Thymus (tissue), 14 donors: ENCODE measurements at places on chromosomes 6 and 20. TPM values are rescaled to one million over a fixed set of nuclear protein-coding genes. Genes with fewer than 3 reads are reported as not detected.

The BPIFB1 gene
- 0.24 TPM for total RNA-seq

The MYLK4 gene
- 0.42 TPM for total RNA-seq

DNA sequence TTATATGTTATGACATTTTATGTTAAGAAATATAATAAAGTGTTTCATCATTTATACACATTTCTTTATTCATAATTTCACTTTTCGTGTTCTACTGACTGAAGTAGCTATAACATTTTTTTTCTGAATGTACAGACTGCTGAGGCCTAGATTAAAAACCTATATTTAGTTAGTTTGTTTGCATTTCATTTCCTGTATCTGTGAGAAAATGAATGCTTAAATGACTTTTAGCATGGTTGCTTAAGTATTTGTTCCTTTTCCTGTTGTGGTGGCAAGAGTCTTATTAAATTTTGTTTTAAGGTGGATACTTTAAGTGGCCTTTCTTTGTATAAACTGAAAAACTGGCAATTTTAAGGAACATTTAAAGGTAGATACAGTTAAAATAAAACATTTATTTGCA is 779.7 kb upstream of the MAN1A1 start:
- no peaks in the 10 kb centered on the region for H3K4me1 ChIP-seq
- no peak for DNase-seq
- H3K36me3 ChIP-seq = no peaks in the 10 kb centered on the region

The FOXS1 gene
- 4.7 TPM for total RNA-seq

DNA sequence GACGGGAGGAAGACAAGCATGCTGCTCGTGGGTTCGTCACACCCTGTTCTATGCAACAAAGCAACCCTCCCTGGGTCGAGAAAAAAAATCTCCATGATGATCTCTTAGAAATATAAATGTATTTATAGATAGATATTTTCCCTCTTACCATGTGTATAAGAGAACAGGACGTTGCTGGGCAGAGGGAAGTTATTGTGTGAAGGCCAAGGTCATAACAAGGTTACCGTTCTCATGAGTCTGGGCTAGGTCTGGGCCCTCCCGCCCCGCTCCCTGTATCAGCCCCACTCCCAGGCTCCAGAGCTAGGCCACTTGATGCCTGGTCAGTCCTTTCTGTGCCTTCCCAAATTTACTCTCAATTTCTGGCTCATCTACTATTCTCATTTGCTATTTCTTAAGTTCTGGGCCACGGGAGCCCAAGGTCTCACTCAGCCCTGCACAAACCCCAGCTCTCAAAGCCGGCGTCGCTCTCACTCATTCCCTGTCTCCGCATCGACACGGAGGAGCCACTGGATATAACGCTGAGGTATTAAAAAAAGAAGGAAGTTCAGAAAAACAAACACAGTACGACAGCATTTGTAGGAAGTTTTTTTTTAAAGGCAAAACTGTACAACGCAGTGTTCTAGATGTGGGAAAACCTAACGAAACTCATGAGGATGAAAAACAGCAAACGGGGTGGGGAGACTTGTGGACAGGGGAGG is 96.8 kb downstream of the PSMG4 start:
- H3K36me3 ChIP-seq = no peaks in the 10 kb centered on the region
- no peak for DNase-seq
- peak overlapping the region; percentile 51 for H3K4me3 ChIP-seq
- no peaks in the 10 kb centered on the region for H3K27me3 ChIP-seq
- H3K27ac ChIP-seq = peak overlapping the region; percentile 81
- H3K4me1 ChIP-seq = peaks cover 57% of the 10 kb centered on the region

The CLPSL2 gene
- total RNA-seq = not detected

DNA sequence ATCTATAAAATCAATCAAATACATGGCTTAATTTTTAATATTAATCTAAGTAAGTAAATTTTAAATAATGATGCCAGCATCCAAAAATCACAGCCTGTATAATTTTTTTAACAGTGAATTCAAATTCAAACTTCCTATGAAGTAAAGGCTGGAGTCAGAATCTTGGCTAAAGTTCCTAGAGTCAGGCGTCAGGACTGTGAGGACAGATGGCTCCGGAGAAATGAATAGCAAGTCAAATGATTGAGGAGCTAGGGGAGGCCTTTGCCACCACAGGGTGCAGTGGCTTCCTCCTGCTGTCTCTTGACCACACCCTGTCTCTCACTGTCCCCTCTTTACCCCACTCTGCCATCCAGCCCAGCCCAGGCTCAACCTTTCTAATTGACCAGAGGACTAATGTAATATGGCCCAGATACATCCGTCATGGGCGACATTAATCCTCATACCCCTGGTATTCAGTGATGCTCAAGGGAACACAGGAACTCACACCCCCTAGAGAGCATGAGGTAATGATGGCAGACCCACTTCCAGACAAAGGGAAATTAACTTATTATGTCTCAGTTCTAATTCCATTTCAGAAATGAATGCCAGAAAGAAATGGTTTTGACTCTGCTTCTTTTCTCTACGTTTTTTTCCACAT is 53.4 kb downstream of the OPRM1 start:
- no peaks in the 10 kb centered on the region for H3K27me3 ChIP-seq
- H3K4me3 ChIP-seq = no peak overlapping the region
- DNase-seq = no peak

- H3K4me1 ChIP-seq = no peaks in the 10 kb centered on the region
- no peak overlapping the region for H3K4me3 ChIP-seq
- H3K36me3 ChIP-seq = no peaks in the 10 kb centered on the region
- no peak for DNase-seq
Observed at GRCh38 chr20:13147971-13148370, 73.1 kb upstream of the ISM1 start.

The ENPP4 gene
- 13.6 TPM for total RNA-seq

GRCh38 chr20:62063981-62064769 is 1.5 kb downstream of the TAF4 start:
- H3K4me1 ChIP-seq = peaks cover 51% of the 10 kb centered on the region
- no peaks in the 10 kb centered on the region for H3K27me3 ChIP-seq
- no peak for DNase-seq
- H3K27ac ChIP-seq = no peak overlapping the region

The LINC00237 gene
- total RNA-seq = not detected

DNA sequence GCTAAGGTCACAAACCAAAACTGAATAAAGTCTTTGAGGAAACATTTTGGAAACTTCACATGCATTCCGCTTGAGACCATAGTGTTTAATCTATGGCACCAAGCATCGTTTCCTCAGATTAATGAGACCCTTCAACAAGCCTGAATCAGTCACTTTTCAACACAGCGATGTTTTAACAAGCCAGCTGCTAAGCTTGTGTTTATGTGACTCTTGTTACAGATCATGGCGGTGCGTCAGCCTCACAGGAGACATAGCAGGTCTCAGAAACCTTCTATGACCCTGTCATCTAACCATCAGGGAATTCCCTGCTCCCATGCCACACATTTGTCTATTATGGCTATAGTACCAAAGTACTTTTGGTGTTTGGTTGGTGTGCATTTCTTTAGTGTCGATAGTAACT is 57.2 kb downstream of the MTFR2 start:
- H3K27ac ChIP-seq = no peak overlapping the region
- no peak overlapping the region for H3K4me3 ChIP-seq
- no peaks in the 10 kb centered on the region for H3K27me3 ChIP-seq
- DNase-seq = no peak

The CNR1 gene
- total RNA-seq = 0.90 TPM

DNA sequence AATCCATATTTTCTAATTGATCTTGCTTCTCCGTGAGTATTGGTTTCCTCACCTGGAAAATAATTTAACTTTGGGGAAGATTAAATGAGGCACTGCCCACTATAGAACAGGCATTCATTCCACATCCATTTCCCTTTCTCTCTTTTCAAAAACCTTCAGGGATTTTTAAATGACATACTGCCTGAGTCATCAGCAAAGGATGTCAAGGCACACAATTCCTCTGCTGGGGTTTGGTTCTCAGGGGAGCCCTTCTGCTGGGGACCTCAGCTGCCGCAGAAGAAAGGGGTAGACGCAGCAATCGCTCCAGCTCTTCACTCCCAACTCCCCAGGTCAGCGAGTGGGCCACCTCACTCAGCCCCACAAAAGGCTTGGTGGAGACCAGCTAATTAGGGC is 90.7 kb upstream of the BACH2 start:
- H3K4me1 ChIP-seq = peaks cover 3% of the 10 kb centered on the region
- no peak overlapping the region for H3K4me3 ChIP-seq
- no peak overlapping the region for H3K27ac ChIP-seq
- no peaks in the 10 kb centered on the region for H3K36me3 ChIP-seq
- no peaks in the 10 kb centered on the region for H3K27me3 ChIP-seq

The STMND1 gene
- 0.05 TPM for total RNA-seq

The IP6K3 gene
- total RNA-seq = 0.28 TPM

DNA sequence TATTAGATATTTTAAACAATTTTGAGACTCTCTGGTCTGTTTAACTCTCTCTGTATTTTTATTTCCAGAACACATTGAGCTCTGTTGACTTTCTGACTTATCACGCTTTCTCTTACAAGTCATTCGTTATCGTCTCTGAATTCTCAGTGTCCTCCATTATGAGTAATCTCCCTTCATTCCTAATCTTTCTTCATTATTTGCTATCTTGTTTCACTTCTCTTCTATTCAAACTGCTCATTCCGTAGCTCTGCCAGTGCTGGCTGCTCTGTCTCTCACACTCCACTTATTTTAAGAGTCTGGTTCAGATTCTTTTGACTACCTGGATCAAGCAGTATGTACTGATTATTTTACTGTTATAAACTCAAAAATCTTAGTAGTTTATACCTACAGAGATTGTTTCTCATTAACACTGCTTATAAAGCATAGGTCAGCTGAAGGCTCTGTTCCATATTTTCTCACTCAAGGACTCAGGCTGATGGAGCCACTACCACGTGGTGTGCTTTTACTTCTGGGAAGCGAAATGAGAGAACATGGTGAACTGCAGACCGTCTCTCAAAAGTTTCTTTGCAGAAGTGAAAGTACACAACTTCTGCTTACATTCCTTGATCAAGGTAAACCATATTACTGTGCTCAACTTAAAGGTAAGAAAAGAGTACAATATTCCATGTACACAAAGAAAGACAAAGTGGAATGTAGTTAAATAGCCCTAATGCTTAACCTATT is 485.2 kb downstream of the GRIK2 start:
- H3K27ac ChIP-seq = no peak overlapping the region
- no peak overlapping the region for H3K4me3 ChIP-seq
- no peaks in the 10 kb centered on the region for H3K27me3 ChIP-seq
- no peak for DNase-seq
- H3K4me1 ChIP-seq = no peaks in the 10 kb centered on the region

GRCh38 chr6:117338567-117338966 is 73.2 kb downstream of the VGLL2 start:
- H3K4me1 ChIP-seq = no peaks in the 10 kb centered on the region
- no peak overlapping the region for H3K4me3 ChIP-seq
- H3K36me3 ChIP-seq = no peaks in the 10 kb centered on the region

The PAX1 gene
- 12.3 TPM for total RNA-seq

The EYA2 gene
- 11.1 TPM for total RNA-seq

- no peak for DNase-seq
- peak overlapping the region; percentile 37 for H3K27ac ChIP-seq
- no peaks in the 10 kb centered on the region for H3K36me3 ChIP-seq
- peaks cover 23% of the 10 kb centered on the region for H3K27me3 ChIP-seq
Observed at GRCh38 chr20:17896193-17896723, 72.3 kb downstream of the SNX5 start.

GRCh38 chr20:53949319-53949839 is 121.0 kb downstream of the BCAS1 start:
- no peak for DNase-seq
- peak overlapping the region; percentile 78 for H3K27ac ChIP-seq
- no peaks in the 10 kb centered on the region for H3K27me3 ChIP-seq
- H3K4me1 ChIP-seq = peaks cover 17% of the 10 kb centered on the region

The UNC5CL gene
- 2.7 TPM for total RNA-seq

DNA sequence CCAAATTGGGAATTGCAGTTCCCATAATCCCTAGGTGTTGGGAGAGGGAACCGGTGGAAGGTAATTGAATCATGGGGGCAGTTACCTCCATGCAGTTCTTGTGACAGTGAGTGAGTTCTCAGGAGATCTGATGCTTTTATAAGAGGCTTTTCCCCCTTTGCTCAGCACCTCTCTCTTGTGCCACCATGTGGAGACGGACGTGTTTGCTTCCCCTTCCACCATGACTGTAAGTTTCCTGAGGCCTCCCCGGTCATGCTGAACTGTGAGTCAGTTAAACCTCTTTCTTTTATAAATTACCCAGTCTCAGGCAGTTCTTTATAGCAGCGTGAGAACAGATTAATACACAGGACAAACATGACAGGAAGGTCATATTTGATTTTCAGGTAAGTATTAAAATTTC is 25.3 kb upstream of the HECA start:
- H3K27me3 ChIP-seq = no peaks in the 10 kb centered on the region
- no peaks in the 10 kb centered on the region for H3K36me3 ChIP-seq
- no peak overlapping the region for H3K4me3 ChIP-seq
- no peak for DNase-seq
- peaks cover 29% of the 10 kb centered on the region for H3K4me1 ChIP-seq
